CD4-positive, alpha-beta T cell treated with Interleukin-4 for 4 hours (primary cell): ENCODE measurements at places on chromosomes 13 and 19.

GRCh38 chr13:59299584-59299983 lies 864.1 kb downstream of the DIAPH3 start:
- no peak for DNase-seq

GRCh38 chr13:99540530-99540929 lies 39.3 kb downstream of the TM9SF2 start:
- peak; percentile 9 for DNase-seq

- DNase-seq, result no peak
These were observed 21.9 kb downstream of the ZSWIM4 start for GRCh38 chr19:13817018-13817614.

DNA sequence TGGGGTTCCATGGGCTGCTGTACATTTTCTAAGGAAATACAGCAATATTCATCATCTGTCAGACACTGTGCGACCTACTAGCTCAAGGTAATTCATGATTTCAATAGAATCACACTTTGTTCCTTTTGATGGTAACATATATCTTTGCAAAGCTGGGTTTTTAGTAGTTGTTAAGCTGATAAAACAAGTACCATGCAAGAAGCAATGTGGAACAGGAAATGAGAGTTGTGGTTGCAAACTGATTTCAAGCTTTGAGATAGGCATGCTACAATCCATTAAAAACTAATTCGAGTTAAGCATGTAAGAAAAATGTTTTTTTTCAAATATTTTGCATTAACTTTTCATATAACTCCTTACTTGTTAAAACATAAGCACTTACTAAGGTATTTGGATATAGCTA lies 6.8 kb upstream of the MBNL2 start:
- peak; percentile 39 for DNase-seq
